ENCODE measurements at places on chromosomes 3 and 15.

DNA sequence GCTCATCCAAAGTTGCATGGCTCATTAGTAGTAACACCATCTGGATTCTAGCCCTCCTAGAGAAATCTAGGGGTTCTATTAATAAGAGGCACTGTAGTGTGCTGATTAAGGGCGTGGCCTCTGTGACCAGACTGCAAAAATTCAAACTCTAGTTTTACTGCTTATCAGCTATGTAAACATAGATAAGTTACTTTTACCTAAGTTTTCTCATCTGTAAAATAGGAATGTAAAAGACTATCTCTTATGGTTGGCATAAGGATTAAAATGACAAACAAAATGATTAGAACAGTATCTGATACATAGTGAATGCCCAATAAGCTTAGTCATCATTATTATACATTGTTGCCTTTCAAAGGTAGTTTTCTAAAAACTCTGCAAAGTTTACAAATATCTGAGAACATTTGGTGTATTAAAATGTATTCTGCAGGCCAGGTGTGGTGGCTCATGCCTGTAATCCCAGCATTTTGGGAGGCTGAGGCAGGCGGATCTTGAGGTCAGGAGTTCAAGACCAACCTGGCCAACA, 4.5 kb downstream of the PTX3 start:
- DNase-seq = no peak

DNA sequence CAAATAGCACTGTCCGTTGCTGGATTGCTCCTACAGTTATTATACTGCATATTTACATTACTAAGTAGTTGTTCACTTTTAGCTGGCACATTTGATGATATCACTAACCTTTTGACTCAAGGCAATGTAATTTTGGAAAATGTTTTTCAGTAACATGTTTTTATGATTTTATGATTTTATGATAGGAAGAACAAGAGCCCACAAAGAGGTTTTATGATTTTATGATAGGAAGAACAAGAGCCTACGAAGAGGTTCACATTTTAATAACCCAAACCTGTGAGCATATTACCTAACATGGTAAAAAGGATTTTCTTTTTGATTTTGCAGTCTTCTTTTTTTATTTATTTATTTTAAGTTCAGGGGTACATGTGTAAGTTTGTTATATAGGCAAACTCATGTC, 172.3 kb upstream of the TPM1 start:
- no peak for DNase-seq

DNA sequence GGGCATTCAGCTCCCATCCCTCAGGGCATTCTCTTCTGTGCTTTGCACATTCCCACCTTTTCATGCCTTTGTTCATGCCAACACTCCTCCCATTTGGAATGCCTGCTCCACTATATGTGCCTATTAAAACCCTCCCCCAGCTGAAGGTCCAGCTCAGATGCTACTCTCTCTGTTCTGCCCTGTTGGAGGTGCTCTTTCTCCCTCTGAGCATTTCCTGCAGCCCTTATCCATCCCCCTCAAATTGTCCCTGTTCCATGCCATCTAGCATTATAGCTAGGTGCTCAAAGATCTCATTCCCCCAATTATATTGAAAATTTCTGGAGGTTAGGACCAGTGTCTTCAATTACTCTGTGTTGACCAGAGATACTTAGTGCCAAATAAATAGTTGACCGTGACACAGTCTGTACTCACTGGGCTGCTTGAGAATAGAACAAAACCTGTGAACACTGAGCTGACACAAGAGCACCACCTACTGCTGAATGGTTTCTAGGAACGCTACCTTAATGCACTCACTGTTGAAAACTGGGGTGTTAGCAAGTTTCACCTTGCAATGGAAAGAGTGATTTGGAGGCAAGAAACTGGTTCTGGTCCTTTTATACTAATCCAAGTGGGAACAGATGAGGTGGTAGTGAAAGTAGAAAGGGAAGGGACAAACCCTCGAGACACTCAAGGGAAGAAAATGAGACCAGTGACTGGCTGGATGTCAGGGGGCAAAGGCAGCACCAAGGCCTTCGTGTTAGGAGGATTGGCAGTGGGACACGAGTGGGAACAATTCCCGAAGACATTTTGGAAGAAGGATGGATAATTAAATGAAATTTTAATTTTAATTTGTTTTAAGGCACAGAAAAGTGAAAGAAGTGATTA, 289.8 kb upstream of the ROPN1 start:
- DNase-seq = no peak

DNA sequence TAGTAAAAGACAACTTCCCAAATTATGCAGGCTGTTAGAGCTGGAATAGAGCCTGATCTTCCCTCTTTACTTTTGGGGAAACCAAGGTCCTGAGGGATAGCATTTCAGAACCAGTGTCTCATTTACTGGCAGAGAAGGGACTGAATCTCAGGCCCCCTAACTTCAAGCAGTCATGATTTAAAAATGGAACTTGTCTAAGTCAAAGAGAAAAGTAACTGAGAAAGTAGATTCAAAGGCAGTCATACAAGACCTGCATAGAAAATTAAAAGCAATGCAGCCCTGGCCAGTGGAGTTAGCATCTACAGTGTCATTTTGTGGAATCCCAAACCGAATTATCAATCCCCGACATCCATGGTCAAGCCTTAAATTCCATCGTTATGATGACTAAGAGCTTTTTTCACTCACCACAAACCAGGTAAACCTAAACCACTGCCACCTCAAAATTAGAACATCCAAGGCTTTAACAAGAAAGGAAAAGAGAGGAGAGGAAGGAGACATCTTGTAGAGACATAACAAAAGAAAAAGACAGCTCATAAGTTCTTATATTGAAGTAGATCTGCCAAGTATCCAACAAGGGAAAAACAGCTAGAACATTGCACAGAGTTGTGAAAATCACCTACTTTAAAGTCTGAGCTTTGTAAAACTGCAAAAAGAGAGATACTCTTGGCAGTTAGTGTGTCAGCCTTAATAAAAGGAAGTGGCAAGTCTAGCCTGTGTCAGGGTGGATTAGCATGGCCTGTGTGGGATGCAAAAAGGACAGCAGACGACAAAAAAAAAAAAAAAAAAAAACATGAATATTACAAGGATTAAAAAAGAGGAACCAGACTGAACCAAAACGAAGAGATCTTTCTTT, 54.1 kb upstream of the CCR2 start:
- DNase-seq = no peak

DNA sequence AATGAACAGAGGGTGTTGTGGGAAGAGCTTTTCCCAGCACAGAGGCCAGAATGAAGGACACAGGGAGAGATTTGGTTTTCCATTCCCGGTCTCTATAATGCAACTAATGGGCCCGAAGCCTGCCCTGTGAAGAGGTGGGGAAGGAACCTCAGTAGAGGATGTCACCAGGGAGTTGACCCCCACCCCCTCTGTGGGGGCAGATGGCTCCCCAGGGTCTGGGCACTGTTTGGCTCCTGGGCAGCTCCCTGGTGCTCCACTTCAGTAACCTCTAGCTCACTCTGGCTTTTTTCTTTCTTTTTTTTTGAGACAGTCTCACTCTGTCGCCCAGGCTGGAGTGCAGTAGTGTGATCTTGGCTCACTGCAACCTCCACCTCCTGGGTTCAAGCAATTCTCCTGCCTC, 109.1 kb upstream of the DLG1 start:
- no peak for DNase-seq

GRCh38 chr3:143600756-143601718, 247.2 kb downstream of the SLC9A9 start:
- DNase-seq = no peak

DNA sequence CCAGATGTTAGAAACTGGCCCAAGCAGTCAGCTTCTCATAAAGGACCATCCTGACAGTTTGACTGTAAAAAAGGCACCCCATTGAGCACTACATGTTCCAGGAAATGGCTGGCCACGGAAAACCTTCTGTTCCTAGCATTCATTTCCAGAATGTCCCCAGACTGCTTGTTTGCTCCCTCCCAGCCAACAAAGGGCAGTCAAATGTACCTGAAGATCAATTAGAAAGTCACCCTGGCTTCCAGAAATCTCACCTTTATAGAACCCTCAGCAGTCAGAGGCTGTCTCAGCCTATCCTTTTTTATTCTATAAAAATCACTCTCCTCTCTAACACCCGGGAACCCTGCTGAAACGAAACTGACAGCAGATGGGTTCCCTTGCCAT, 784 bp upstream of the SAMMSON start:
- no peak for DNase-seq

DNA sequence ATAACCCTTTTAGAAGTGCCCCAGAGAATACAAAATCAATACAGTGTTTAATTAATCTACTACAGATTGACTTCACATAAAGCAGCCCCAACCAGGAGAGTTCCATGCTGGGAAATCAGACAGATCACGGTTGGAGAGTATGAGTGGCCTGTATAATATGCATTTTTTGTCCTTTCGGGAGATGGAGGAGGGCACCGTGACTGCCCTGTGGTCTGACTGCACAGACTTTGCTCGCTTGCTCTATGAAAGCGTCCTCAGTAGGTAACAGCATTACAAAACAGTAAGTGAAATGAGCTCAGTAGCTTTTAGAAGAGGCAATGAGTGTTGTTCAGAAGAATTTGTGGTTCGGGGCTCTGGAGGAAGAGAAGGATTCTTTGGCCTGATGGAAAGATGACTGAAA, 34.2 kb upstream of the SKIL start:
- no peak for DNase-seq

GRCh38 chr3:45124352-45124751, 21.8 kb downstream of the CDCP1 start:
- DNase-seq = peak; percentile 48

DNA sequence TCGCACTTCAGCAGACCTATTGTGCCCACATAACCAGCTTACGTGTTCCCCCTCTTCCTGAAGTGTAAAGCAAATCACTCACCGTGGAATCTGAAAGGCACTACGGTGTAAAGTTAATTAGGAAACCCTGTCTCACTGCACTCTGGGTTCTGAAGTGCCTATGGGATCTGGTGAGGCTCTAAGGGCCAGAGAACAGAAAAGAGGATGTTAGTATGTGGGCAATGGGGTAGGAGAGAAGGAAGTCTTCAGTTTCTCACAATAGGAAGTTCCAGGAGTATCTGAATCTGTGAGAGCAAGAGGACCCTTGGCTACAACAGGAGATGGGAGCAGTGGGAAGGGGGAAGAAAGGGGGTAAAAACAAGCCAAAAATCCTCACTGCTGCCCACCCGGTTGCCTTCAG, 71.4 kb downstream of the ITGB5 start:
- no peak for DNase-seq

DNA sequence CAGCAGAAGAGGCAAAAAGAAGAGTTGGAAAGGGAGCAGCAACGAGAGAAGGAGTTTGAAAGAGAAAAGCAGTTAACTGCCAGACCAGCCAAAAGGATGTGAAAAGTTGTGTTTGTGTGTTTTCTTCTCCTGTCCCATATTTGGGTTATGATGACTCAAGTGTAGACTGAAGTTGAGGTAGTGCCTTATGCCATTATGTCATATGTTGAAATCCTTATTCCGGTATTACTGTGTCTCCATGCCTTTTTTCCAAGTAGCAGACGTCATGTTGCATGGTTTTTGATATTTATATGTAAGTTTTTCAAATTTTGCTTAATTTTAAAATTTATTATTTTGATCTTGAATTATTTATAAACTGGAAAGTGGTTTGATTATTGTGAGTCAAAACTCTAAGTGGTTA, 19.2 kb downstream of the BLOC1S6 start:
- no peak for DNase-seq

GRCh38 chr15:45064386-45064785, 41.4 kb downstream of the SORD start:
- no peak for DNase-seq
